SHP77 (cell line): ENCODE measurements at places on chromosomes 1 and 21.
A peak's percentile ranks its signal among the peaks of the same experiment; 100 is the strongest.

DNA sequence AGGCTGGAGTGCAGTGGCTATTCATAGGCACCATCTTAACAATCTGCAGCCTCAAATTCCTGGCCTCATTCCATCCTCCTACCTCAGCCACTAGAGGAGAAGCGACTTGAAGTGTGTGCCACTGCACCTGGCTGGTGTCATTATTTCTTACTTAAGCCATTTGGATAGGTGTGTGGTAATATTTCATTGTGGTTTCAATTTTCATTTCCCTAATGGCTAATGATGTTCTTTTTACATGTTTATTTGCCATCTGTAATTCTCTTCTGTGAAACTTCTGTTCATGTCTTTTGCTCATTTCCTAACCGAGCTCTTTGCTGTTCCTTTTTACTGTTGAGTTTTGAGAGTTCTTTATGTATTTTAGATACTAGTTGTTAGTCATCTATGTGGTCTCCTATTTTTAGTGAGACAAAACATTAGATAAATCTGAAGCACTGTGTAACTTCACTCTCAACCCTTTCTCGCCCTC, 66.8 kb downstream of the SLC27A3 start:
- DNase-seq: no peak

- no peak for DNase-seq
These were observed 9.9 kb downstream of the KIAA1614 start for GRCh38 chr1:180922631-180923015.

DNA sequence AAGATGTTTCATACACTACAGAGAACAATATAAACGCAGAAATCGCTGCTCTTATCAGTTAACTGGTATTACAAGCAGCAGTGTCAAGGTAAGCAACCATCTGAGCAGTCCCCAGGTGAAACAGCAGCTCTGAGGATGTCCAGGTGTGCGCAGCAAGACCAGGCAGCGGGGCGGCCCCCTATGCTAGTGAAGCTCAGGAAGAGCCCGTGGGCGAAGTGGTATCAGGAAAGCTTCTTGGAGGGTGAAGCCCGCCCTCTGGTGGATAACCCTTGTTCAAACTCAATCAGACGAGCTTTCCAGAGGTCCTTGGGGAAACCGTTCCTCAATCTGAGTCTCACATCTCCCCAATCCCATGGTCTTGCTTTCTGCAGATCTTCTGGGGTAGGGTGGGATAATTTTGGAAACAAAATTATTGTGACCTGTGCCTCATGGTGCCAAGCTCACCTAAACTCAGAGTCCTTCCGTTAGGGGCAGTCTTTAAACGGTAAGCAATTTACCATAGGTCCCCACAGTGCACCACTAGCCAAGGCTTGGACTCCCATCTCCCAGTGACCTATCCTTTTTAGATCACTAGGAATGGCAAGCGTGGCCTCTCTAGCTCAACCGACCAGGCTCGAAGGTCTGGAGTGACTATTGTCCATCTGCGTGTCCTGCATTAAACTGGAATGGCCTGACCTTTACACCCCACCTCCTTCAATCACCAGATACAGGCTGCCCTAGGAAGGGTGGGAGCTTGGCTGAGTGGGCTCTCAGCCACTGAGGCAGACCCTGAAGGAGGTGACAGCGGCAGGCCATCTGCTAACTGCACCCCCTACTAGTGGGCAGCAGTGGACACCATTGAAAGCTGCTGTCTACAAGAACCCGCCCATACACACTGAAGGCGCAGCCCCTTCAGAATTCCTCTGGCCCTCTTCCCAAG, 13.6 kb upstream of the FAM110D start:
- peak; percentile 82 for DNase-seq

- peak; percentile 95 for DNase-seq
These were observed 4.0 kb downstream of the GLMP start for GRCh38 chr1:156291226-156292061.

DNA sequence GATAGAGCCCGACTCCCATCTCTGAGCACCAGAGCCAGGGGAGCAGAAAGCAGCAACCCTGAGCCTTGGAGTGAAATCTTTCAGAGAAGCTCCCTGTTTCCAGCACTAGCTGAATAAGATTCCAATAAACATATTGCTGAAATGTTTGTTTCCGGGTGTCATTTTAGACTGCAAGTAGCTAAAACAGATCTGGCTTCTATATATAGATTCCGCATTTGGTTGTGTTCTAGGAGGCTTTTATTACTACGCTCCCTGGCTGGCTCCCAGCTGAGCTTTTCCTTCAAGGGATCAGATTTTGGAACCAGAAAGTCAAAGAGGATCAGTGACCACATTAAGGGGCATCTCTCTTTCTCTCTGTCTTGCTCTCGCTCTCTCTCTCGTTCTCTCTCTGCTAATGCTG, 88.2 kb downstream of the PAPPA2 start:
- no peak for DNase-seq

DNA sequence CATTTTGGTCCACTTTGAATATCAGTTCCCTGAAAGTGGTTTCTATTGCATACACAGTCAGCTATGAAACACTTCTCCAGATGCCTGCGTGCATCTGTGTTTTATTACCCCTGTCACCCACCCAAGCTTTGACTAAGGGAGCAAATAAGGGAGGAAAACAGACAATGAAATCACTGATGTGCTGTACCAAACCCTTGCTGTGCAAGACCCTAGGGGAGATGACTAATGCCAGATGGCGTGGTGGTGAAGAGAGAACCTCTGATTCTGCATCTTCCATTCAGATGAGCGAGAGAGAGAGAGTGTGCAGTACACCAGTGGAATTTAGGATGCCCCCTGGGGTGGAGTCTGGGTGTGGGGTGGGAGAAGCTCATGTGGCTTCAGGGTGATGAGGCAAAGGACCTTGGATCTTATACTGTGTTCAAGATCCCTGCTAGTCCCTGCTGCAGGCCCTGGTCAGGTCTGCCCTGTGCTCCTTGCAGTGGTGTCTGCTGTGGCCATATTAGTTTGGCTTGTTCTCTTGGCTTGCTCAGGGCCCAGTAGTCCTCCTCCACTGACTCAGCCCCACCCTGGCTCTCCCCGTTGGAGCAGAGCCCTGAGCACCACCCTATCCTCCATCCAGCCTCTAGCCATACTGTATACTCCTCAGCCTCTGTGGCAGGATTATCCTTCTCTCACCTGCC, 18.5 kb downstream of the CLCA1 start:
- no peak for DNase-seq

GRCh38 chr1:233362743-233363142, 35.2 kb downstream of the MAP3K21 start:
- no peak for DNase-seq

GRCh38 chr1:19370453-19371170, 58.5 kb downstream of the SLC66A1 start:
- DNase-seq: no peak

DNA sequence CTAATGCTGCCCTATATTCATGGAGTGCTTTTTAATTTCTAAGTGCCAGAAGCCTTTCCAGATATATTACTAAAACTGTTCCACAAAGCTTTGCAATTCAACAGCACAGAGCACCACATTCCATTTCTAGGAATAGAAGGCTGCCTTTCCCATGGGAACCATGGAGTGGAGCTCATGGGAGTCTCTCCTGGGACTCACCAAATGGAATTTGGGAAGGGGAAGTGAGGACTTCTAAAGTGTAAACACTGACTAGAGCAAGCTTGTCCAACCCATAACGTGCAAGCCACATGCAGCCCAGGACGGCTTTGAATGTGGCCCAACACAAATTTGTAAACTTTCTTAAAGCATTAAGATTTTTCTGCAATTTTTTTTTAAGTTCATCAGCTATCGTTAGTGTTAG, 190.4 kb upstream of the TNR start:
- DNase-seq: no peak

DNA sequence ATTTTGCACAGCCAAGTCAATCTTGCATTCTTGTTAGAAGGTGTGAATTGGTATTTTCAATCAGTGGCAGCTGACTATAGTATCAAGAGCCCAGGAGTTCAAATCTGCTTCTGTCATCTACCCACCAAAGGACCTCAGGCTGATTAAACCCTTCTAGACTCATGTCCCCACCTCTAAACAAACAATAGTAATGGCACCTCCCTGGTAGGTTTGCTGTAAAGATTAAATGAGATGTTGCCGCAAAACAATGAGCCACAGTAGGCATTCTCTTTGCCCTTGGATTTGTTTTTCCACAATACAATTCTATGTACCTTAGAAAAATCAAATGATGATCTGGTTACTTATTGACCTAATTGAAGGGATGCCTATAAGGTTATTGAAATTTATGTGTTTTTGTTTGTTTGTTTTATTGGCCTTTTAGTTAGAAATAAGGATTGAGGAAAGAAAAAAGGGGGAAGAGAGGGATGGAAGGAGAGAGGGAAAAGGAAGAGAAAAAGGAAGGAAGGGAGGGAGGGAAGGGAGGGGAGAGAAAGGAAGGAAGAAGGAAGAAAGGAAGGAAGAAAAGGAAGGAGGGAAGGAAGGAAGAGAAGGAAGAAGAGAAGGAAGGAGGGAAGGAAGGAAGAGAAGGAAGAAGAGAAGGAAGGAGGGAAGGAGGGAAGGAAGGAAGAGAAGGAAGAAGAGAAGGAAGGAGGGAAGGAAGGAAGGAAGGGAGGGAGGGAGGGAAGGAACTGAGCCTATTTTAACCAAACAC, 110.7 kb downstream of the ETS2 start:
- DNase-seq: no peak

- no peak for DNase-seq
These were observed 187.8 kb downstream of the SLC44A5 start for GRCh38 chr1:75423136-75423535.

DNA sequence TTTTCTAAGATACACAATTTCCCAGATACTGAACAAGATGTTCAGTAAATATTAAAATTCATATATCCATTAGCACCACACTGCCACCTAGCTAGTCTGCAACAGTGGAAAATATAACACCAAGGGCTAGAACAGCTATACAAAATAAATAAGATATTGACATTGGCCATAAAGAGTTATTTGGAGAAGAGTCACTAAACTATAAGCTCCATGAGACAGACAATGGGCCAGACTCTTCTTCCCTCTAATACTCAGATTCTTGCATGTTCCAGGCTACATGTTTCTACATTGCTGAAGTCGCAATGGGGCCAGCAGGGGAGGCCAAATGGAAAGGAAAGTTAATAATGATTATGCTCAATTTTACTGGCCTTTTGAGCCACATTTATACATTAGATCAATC, 21.5 kb downstream of the SPATA6 start:
- DNase-seq: no peak

DNA sequence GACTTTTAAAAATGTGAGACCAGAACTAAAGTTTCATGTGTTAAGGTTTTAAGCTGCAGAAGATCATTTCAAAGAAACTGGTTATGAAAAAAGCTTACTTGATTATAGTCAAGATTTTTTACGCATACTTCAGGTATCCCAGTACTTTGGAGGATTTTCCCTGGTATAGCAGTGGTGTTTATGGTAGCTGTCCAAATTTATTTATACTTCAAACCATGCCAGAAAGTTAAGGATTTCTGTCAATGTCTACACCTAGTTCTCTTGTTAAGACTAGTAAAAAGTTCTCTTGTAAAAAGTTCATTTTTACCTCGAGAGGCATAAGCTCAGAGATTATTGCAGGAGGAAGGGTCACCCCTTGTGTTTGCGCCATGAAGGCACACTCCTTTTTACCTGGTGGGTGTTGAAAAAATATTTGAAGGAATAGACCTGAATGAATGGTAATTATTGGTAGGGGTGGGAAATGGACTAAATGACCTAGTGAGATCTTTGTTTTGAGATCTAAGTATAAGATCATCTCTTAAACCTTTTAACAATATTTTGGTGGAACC, 2.8 kb downstream of the DYRK1A start:
- DNase-seq: no peak

- no peak for DNase-seq
These were observed 186.0 kb downstream of the DUSP10 start for GRCh38 chr1:221555689-221556433.

- no peak for DNase-seq
These were observed 48.6 kb downstream of the PRKACB start for GRCh38 chr1:84192681-84193080.

DNA sequence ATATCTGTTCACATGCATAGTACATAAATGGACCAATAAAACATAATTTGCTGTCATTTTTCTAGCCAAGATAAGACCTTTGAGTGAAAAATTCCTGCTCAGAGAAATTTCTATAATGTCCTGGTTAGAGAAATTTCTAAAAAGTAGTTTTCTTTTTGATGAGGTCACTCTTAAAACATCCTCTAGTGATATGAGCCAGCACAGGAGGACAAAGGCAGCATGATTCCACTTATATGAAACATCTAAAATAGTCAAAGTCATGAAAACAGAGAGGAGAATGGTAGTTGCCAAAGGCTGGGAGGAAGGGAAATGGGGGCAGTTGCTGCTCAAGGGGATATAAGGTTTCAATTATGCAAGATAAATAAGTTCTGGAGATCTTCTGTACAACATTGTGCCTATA, 239.4 kb downstream of the BACH1 start:
- no peak for DNase-seq

DNA sequence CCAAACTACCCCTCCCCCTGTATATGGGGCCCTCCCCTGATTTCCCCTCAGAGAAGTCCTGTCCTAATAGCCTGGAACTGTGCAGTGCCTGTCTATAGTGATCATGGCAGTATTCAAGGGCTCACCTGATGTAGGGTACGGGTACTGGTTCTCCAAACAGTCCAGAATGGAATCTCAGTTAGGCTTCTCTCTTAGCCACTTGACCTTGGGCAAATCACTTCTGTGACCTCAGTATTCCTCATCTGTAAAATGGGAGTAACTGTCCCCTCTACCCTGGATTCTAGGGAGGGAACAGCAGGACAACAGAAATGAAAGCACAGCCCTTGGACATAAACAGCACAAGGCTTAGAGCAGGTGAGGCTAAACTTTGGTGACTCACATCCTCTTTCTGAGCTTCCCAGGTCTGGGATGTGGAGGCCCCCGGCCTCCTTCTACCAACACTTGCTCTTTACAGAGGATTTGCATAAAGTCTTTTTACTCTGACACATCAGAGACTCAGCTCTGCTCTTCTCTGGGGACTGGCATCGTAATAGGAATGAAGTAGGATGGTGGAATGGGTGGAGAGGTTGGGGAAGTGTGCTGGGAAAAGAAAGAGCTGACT, 20.0 kb upstream of the PDZK1IP1 start:
- DNase-seq: no peak

- no peak for DNase-seq
These were observed 83.9 kb upstream of the KCNE2 start for GRCh38 chr21:34279883-34280282.

GRCh38 chr1:233113009-233113879, 162.8 kb downstream of the NTPCR start:
- peak; percentile 83 for DNase-seq

GRCh38 chr1:35191429-35192055, 1.4 kb downstream of the SFPQ start:
- DNase-seq: no peak

- DNase-seq: no peak
These were observed 117.2 kb upstream of the OLIG2 start for GRCh38 chr21:32908534-32908933.

- no peak for DNase-seq
These were observed at the start of gene CLCA4 for GRCh38 chr1:86546787-86547221. TSS of gene CLCA4 (plus strand) at chr1:86547078. CDS start at chr1:86547120, 42 bp downstream.

GRCh38 chr1:210525716-210526454, 197.2 kb downstream of the HHAT start:
- no peak for DNase-seq

DNA sequence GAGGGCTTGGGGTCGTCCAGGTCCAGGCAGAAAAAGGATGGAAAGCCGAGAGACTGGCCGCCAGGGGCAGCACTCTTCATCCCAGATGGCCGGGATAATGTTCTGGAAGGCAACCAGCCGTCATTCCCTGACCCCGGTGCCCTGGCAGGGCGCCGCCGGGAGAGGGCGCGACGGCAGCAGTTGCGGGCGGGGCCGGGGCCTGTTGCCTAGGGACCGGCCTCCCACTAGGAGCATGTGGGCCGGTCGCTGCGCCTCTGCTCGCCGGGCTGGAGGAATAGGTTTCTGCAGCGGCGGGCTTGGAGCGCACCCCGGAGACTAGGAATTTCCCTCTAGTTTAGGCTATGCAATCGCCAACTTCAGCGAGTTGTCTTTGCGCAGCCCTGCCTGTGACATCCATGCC, 11.0 kb downstream of the DMRTB1 start:
- DNase-seq: peak; percentile 23
